Suppressor macrophage (primary cell): ENCODE measurements at places on chromosomes 3 and 15.

DNA sequence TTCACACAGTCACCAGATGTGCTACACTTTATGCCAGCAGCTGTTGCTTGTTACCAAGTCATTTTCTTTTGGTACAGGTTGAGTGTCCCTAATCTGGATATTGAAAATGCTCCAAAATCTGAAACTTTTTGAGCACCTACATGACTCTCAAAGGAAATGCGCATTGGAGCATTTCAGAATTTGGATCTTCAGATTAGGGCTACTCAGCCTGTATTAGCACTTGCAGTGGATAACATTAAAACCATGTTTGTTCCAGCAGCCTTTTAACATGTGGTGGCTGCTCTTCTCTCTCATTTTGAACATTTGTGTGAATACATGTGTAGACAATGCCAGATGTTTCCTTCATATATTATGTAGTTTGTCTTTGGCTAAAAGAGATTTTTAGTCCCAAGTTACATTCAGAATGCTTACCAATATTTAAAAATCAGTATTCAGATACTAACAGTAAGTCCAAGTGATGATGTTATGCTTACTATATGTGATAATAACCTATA lies 230.9 kb upstream of the UBE2E1 start:
- no peak for DNase-seq

GRCh38 chr3:38271553-38271952 lies 5.9 kb downstream of the SLC22A13 start:
- DNase-seq = no peak

- no peak for DNase-seq
Measured at GRCh38 chr3:30259730-30260129, 346.7 kb upstream of the TGFBR2 start.

DNA sequence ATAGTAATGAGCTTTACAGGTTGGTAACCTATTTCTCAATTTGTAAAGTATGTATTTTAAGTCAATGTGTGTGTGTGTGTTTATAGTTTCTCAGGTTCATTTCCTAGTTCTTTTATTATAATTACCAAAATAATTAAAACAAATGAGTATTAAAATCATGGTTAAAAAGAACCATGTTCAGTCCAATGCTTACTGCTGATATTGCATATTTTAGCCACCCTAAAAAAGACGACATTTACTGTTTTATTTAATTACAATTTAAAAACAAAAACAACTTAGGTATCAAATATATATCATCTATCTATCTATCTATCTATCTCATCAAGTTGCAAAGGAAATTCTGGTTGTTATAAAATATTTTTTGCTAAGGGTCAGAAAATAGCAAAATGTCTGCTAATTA lies 203.3 kb downstream of the GBE1 start:
- DNase-seq = no peak
